ENCODE measurements at places on chromosomes 6 and 20.

GRCh38 chr6:20811109-20811761, 277.0 kb downstream of the CDKAL1 start:
- DNase-seq: no peak

GRCh38 chr6:129599467-129599866, 110.5 kb downstream of the ARHGAP18 start:
- DNase-seq: no peak

- DNase-seq: no peak
These were observed 113.1 kb upstream of the DOK5 start for GRCh38 chr20:54362283-54362682.

GRCh38 chr20:62627901-62628612, 14.2 kb upstream of the SLCO4A1 start:
- no peak for DNase-seq

DNA sequence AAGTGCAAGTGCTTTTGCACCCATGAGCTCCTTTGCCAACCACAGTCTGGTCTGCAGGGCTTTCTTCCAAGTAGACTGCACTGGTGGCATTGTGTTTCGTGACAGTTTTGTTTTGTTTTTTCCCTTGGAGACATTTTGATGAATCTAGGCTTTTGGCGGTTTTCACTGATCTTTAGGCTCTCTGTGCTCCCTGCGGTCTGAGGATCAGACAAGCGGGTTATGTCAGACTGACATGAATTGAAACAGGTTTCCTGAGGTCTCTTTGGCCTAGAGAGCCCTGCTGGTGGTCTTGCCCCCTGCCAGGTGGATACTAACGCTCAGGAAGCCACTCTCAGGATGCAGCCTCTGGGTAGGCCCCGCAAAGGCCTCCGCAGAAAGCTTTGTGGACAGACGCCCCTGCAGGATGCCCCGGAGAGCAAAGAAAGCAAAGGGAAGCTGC, 555.4 kb upstream of the AGPAT4 start:
- DNase-seq: no peak

All from activated naive CD4-positive, alpha-beta T cell treated with Interleukin-2 at 50 U/mL for 16 hours (primary cell).